ENCODE measurements at places on chromosomes 1 and 21.
A peak's percentile ranks its signal among the peaks of the same experiment; 100 is the strongest.

DNA sequence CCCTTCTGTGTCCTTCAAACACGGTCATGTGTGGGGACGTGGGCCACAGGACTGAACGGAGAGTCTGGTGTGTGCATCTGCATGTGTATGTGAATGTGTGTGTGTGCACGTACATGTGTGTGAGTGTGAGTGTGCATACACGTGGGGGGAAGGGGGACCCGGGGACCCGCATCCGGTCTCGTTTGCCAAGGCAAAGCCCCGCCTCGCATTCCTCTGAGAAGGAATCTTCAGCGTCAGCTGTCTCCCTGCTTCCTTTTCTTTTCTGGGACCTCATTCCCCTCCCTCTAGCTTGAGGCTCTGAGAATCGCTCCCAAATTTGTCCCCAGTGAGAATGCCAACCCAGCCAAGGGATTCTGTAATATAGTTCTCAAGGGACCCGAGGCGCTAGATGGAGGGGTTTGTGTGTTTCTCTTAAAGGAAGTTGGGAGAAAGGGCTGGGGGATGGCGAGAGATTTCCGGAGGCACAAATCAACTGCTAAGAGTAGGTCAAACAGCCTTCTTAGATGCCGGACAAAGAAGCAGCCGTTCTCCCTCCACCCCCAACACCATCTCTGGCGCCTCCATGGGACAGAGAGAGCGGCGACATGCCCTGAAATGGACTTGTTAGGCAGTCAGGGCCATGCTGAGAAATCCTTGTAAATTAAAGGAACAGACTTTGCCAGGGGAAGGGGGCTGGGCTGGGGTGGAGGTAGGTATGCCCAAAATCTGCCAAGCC is 6.6 kb downstream of the IFFO2 start:
- no peak for DNase-seq

DNA sequence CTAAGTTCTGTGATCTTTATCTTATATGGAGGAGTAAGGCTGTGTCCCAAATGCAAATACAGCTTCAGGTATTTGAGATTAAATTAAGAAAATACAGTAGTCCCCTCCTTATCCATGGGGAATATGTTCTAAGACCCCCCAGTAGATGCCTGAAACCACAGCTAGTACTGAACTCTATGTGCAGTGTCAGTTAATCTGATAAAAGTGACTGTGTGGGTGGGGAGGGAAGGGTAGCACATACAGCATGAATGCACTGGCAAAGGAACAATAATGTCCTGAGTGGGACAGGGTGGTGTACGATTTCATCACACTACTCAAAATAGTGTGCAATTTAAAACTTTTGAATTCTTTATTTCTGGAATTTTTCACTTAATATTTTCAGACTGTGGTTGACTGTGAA is 83.1 kb downstream of the HS2ST1 start:
- no peak for DNase-seq

GRCh38 chr1:206554211-206554610 is 46.9 kb downstream of the RASSF5 start:
- DNase-seq: no peak

DNA sequence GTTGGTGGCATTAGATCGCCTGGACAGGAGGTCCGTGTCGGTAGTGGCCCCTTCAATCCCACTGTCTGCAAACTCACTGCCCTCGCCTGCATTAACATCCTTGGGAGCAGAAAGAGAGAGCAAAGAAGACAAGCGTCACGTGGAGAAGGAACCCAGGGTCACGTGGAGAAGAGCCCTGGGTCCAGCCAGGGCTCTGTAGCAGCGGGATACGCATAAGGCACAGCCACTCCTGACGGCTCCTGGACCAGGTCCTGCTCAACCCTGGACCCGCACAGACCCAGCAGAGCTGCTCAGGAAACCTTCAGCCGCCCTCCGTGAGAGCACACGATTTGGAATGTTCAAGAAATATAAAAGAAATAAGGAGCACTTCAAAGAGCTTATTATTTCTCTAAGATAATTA is 92.0 kb downstream of the TIAM1 start:
- no peak for DNase-seq

DNA sequence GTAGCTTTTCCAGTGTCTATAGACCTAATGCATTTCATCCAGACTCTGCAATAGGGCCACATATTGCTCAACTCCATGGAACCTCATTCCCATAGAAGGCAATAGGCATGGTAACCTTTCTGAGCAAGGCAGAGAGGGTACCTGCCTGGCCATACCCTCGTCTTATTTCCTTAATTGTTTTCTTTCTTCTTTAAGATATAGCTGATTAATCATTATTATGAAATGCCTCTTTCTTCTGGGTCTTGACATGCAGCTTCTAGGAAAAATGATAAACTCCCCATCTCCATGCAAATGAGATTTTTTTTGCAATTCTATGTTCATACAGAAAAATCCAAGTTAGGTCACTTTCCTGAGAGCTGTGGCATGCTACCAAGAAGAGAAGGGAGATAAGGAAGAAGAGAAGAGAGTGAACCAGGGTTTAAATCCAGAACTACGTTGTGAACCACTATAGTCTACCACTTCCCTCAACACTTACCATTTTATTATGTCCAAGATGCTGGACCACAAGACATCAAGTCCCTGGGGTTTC is 33.0 kb upstream of the IL20 start:
- no peak for DNase-seq

DNA sequence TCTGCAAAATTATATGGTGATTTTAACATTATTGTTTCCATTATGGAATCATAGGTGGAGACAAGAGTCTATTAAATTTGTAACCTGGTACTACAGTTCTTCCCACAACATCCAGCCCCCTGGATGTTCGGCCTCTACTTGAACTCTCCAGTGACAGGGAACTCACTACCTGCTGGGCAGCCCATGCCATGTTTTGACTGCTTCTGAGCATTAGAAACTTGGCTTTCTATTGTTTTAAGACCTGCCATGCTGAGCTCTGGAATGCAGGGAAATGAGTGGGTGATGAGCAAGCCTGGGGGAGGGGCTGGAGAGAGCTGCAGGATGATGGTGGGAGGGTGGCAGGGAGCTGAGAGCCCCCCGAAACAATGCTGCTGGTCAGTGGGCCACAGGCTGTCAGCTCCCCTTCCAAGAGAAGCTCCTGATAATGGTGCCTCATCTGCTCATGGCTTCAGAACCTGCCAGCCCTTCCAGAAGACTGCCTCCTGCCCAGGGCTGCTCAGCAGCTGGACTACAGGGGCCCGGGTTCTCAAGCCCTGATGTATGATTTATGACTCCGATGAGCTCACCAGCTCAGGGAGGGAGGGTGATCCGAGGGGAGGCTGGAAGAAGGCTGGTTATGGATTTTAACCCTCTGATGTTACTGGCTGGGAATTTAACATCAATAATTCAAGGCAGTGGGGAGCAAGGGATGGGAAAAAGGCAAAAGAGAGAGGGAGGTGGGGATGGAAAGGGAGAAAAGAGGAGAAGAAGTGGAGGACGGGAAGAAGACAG is 205.0 kb downstream of the HIVEP3 start:
- DNase-seq: peak; percentile 38

DNA sequence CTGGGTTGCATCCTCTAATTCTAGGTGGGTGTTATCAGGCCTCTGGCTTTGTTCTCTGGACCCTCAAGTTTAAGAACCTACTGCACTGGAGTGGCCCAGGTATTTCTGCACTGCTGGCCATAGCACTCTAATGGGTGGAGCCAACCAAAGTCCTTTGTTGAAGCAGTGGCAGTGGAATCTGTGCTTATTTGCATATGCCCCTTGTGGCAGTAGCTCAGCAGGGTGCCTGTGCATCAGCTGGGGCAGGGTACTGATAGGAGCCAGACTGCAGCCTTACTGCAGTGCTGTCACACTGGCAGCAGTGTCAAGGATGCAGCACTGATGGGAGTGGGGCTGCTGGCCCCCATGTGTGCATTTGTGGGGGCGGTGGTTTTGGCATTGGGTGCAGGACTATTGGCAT is 660.6 kb downstream of the LRRIQ3 start:
- DNase-seq: no peak

GRCh38 chr1:49197081-49197480 is 420.4 kb upstream of the BEND5 start:
- DNase-seq: no peak

GRCh38 chr1:180092931-180093650 is 61.6 kb upstream of the QSOX1 start:
- no peak for DNase-seq

GRCh38 chr21:36966821-36967768 is 626 bp upstream of the HLCS start:
- no peak for DNase-seq

- no peak for DNase-seq
Observed at GRCh38 chr21:19900149-19900548, 1098.1 kb upstream of the NCAM2 start.

DNA sequence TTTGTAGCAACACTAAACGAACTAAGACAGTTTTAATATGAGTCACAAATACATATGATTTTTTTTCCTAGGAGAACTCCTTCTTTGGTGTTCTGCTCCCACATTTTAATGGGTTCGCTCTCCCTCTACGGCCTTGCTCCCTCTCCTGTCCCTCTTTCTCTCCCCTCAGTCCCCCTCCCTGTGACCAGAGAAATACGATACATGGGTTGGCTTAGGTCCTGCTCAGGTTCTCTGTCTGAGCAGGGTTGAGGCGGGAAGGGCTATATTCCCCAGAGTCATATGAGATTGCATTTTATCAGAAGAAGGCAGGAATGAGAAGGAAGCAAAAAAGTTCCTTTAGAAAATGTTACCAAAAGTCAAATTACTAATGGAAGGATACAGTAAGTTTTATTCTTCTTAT is 44.6 kb downstream of the UBE2U start:
- DNase-seq: no peak

- DNase-seq: no peak
Observed at GRCh38 chr1:40876436-40876761, 14.2 kb upstream of the CITED4 start.

- no peak for DNase-seq
Observed at GRCh38 chr1:165355977-165356811, at the start of gene LMX1A. Gene LMX1A, minus strand, starts transcription at chr1:165356715. Its CDS starts 1,156 bp downstream, at chr1:165355559.

- DNase-seq: no peak
Observed at GRCh38 chr21:46633566-46633965, 1.9 kb upstream of the PRMT2 start.

DNA sequence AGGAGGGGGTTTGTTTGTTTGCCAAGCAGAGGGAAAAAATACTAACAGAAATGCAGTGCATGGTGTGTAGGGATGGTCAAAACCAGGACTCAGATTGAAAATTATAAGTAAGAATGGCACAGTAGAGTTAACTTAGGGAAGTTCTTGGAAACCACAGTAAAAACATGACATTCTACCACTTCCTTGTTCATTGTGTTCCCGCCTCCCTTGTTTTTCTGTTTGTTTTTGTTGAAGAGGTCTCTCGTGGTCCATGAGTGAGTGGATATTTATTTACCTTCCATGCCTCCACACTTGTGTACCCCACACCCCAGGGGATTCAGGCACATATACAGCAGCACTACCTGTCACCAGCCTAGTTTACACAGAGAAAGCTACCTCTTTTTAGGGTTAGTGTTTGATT is 69.6 kb downstream of the OLFML2B start:
- no peak for DNase-seq
